ENCODE measurements at places on chromosomes 4 and X.
A peak's percentile ranks its signal among the peaks of the same experiment; 100 is the strongest.

DNA sequence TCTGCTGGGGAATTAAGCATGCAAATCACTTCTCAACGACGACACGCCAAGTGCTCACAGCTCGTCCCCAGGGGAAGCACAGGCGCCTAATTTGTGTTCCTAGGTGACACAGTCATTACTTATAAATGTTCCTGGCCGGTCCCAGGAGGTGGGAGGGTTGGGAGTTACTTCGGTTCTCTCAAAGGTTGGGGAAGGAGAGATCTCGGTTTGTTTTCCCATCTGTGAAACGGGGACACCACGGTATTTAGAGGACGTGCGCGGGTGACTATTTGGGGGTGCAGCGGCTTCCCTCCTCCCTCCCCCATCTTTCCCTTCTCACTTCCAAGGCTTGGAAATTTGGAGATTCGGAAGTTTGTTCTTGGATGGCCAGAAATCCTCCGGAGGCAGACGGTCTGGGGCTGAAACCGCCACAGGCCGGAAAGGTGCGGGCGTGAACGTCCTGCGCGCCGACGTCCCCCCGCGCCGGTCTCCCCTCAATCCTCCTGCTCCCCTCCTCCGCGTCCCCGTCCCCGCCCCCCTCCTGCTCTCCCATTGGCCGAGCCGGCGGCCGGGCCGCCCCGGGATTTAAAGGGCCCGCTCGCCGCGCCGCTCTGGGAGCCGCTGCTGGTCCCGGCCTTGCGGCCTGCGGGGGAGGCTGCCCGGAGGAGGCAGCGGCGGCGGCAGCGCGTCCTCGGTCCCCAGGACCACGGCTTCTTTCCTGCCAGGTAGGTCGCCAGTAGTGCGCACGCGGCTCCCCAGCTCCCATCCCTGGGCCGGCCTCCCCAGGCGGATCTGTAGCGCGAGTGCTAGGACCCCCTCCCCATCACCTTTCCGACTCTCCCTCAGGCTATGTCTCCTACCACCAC, at the start of gene PORCN:
PORCN (plus strand) TSS at position 593 of the 845 bp plus-strand sequence. CDS start 829 bp downstream, outside the sequence.
- DNase-seq: peak; percentile 82

DNA sequence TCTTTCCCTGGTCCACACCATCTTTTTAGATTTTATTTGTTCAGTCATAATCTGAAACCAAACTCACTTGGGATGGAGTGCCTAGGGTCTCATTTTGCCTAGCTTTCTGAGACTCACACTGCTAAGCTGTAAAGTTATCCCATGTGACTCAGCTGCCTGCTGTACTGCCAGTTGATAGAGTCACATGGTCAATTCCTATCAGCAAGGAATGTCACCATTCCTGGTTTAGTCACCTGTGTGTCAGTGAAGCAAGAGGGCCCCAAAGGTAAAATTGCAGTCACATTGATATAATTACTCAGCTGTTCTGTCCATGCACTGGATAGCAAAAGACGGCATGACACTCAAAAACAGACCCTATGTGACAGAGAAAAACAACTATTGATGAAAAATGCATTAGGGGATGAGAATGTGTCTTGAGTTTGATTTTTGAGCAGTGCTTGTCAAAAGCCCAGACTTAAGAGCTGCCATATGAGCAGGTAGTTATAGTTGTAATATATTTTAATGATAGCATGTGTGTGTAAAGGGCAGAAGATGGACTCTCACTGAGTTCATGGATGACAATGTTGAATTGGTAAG, 413.2 kb downstream of the PPARGC1A start:
- no peak for DNase-seq

- no peak for DNase-seq
Measured at GRCh38 chrX:137574784-137575293, 8.9 kb downstream of the ZIC3 start.

- DNase-seq: no peak
Measured at GRCh38 chrX:65706041-65706828, 38.8 kb downstream of the MSN start.

DNA sequence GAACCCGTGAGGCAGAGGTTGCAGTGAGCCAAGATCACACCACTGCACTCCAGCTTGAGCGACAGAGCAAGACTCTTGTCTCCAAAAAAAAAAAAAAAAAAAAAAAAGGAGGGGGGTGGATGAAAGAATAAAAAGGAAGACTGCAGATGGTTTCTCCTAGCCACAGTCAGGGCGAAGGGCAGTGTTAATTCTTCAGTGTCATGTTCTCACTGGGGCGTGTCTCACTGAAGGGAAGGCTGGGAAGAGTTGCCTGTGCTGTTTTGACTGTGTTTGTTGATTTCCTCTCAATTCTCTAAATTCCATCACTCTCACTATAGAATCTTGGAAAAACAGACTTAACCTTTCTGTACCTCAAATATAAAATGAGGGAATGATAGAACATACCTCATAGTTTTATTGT, 71.6 kb upstream of the DHX15 start:
- no peak for DNase-seq

DNA sequence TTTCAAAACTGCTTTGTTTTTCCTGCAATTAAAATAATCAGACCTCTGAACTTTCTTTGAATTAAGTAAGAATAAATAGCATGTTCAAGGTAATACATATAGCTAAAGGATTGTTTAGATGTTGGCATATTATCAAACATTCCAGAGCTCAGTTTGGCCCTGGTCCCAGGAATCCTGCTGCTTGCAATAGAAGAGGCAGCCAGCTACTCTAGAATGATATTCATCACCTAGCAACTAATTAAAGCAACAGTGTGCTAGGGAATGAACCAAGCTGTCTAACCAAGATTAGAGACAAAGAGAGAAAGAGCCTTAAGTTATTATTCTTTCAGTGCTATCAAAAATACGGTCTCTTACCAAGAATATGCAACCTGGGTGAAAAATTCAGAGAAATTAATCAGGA, 460.9 kb downstream of the GABRG1 start:
- no peak for DNase-seq

GRCh38 chr4:171847751-171848150, 34.5 kb downstream of the GALNTL6 start:
- no peak for DNase-seq

DNA sequence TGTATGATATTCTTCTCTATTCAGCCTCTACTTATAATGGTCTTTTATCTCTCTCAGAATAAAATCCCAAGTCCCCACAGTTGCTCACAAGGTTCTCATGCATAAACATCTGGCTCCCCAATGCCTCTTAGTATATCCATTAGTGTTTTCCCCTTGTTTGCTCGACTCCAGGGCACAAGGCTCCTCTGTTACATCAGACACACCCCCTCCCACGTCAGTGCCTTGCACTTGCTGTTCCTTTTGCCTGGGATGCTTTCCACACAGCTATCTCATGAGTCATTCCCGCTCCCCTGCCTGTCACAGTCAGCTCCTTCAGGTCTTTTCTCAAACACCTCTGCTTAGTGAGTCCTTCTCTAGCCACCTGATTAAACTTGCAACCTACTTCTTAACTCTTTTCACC, 260.2 kb downstream of the IL1RAPL1 start:
- DNase-seq: no peak
